ENCODE measurements at places on chromosomes 13 and 19.
A peak's percentile ranks its signal among the peaks of the same experiment; 100 is the strongest.

DNA sequence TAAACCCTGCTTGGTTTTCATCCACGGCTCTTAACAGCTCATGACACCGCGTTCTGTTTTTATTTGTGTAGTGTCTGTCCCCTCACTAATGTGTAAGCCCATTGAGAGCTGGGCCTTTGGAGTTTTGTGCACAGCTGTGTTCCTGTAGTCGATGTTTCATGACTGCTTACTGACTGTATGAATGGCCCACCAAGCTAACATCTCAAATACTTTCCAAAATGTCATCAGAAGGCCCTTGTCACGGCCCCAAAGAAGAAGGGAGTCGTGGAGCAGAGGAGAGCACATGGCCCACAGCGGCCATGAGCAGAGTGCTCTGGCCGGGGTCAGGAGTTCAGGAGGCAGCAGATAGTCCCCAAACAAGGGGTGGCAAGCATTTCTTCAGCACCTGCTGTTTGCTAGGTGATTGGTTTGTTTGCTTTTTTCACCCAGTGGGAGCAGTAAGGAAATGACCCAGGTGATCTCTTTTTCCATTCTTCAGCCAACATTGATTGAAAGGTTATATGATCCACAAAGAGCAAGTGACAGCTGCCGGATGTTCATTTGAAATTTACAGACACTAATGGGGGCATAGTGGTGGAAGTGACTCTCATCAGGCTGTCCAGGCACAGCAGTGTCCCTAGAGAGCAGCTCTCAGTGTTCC, 315.2 kb downstream of the ATP8A2 start:
- DNase-seq, result no peak

DNA sequence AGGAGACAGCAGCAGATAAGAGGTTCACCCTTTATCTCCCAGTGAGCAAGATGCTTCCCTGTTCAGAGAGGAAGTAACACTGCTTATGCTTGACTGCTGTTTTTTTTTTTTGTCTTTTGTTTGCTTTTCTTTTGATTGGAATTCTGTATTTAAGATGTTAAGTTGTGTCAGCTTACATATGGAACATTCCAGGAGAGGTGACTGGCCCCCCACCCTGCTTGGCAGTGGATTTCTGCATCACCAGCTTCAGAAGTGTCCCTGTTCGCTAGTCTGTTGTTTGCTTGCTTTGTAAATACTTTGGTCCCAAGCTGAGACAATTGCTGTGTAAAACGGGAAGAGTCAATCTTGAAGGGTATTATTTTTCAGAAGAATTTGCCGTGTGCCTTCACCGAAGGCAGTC, 43.0 kb downstream of the IFT88 start:
- DNase-seq, result no peak

DNA sequence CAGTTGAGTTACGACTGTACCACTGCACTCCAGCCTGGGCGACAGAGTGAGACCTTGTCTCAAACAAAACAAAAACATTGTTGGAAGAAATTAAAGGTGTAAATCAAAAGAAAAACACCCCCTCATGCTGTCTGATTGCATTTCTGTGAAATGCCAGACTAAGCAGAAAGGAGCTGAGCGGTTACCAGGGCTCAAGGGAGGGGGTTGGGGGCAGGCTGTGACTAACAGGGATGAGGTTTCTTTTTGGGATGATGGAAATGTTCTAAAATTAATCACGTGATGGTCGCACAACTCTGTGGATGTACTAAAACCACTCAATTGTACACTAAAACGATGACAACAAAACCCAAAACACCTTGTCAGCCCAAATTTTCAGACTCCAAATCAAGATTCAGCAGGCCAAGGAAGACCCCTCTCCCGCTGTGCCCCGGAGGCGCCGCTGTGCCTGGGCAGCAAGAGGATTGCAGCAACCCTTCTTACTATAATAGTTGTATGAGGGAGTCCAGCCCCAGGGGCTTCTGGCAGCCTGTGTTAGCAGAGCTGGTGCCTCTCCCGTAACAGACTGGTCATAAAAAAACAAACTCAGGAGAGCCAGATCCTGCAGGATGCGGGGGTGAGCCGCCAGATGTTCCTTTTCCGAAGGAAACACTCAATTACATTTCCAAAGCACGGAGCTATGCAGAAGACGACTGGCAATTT, 20.9 kb downstream of the CAPS start:
- no peak for DNase-seq

- no peak for DNase-seq
These were observed 94.3 kb downstream of the MBNL2 start for GRCh38 chr13:97316390-97316789.

GRCh38 chr19:49359851-49360820, 2.1 kb downstream of the TEAD2 start:
- no peak for DNase-seq

DNA sequence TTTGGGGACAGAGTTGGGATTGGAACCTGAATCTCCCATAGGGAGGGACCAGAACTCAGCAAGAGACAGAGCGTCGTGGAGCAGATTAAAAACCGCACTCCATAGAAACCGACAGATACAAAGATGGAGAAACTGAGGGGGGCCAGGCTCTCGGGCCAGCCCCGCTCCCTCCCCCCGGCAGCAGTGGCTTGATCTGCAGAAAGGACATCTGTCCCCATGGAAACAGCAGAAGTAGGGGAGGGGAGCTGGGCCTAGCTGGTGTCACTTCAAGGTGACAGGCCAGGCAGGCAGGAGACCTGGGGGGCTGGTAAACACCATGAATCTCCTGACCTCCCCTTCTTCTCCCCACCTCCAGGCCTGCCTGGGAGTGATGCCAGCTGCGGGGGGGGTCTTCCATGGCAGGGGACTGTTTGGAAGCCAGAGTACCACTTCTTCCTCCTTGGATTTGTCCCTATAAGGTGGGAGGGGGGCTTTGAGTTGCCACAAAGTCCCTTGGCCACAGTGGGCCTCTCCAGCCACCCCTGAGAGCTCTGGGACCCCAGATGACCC, 10.9 kb downstream of the TMIGD2 start:
- DNase-seq, result no peak

GRCh38 chr19:55247621-55248099, 11.2 kb downstream of the PPP6R1 start:
- no peak for DNase-seq

- DNase-seq, result no peak
These were observed 2.5 kb downstream of the FTL start for GRCh38 chr19:48967346-48968178.

DNA sequence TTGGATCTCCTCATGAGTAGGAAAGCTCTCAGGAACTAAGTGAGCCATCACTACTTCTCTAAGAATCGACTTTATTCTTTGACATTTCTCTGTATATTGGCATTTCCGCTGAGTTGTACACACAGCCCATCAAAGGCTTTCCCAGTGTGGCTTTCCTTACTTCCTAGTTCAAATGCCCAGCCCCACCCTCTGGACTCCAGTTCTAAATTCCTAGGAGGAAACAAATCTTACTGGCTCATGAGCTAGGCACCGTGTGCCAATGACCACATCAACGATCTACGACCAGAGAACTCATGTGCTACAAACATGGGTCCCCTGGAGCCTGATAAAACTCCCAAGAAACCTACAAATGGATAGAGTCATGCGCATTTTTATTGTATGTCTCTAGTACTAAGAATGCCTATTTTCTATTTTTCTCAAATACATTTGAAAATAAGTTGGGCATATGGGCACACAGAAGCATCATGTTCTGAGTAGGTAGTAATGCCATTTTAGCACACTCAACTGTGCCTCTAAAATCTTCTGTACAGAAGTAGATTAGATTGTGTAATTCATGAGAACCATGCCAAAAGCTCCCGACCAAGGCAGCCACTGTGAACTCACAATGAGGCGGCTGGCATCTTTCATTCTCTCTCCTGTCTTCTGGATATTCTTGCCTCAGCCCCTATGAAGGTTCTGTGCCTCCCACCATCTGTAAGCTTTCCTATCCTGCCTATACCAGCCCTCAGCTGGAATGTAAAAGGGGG, 10.5 kb upstream of the RAP2A start:
- DNase-seq, result no peak

DNA sequence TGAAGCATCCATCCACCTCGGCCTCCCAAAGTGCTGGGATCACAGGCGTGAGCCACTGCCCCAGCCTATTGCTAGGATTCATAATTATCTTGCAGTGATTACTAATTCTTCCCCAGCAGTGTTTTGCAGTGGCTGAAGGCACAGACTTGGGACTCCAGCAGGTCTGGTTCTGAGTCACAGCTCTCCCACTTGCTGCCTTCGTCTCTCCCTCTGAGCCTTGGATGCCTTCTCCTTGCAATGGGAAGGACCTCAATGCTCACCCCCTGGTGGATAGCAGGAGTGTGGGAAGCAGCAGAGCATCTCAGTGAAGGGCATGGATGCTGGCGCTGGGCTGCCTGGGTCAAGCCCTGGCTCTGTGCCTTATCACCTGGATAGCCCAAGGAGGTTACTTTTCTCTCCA, 37.6 kb upstream of the SHKBP1 start:
- DNase-seq, result no peak

GRCh38 chr19:5293612-5294378, 46.8 kb downstream of the PTPRS start:
- no peak for DNase-seq

DNA sequence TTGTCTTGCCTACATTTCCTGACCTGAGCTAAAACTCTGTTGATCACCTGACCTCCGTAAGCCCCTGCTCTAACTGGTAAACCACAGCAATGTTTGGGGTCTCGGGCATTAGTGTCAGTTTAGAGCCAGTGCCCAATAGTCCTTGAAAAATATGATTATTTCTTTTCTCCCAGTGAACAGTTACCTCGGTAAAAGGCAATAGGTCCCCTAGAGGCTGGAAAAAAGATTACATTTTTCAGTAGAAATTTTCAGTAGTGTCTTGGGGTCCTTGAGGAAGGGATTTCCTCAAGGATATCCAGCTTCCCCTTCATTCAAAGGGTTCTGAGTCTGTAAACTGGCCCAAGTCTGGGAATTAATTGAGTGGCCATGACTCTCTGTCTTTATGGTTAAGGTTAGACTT, 177.5 kb downstream of the SLC7A1 start:
- DNase-seq, result no peak

DNA sequence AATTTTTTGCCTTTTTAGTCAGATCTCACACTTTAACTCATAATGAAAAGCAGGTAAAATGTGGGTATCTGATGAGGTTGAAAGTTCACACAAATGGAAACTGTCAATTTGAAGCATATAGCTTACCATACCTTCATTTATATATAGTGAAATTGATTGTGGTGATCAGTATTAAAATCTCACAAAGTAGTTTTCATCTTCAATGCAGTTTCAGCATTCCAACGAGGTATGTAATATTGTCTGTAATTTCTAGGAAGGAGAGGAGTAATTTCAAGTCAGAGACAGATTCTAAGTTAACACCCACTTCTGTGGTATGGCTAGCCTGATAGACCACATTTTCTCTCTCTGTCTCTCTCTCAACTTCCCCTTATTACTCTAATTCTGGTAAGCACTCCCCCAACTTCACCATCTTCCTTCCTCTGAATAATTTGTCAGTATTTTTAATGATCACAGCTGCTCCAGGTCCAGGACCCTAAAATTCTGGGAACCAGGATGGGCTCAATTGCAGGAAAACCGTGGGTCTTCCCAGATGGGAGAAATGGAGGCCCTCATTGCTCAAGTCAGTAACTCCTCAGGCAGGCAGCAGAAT, 455.7 kb downstream of the FGF9 start:
- DNase-seq, result no peak

DNA sequence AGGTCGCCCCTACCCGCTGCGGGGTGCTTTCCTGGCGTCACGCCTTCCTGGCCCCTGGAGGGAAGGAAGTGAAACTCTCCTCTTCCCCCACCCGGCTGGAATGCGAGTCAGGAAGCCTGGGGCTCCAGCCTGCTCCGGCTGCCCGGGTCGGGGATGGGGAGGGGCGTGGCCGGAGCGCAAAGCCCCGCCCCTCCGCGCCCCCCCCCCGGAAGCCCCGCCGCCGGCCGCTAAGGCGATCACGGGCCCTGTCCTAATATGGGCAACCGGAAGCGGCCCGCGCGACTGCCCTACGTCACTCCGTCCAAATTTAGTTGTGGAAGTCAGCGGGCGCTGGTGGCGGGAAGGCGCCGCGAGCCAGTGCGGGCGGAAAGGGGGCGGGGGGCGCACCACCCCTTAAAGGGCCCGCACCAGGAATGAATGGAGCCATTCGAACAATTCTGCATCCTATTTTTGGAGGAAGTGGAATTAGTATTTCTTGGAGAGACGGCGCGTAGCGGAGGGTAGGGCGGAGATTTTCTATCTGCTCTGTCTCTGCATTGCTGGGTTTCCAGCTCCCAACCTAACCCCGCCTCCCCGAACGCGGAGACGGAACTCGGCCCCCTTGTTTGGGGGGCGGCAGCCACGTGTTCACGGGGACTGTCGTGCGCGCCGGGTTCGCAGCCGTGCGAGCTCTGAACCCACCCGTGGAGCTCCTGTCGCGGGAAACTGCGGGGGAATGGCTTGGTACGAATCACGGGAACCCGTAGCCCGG, 1.6 kb downstream of the IER2 start:
- peak; percentile 94 for DNase-seq

DNA sequence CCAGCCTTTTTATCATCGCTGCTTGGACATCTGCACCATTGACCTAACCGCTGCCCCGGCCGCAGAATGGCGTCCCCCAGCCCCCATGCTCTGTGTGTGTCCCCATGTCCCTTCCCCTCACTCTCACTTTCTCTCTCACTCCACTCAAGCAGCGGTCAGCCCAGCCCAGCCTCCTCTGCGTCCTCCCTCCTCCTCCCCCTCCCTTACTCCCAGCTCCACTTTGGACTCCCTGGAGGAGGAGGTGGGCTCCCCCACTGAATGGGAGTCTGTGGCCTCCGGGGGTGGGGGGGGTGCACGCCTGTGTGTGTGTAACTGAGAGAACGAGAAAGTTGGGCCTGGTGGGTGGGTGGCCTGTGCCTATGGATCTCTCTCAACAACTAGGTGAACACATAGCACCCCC, 2.2 kb downstream of the MAP2K7 start:
- DNase-seq, result no peak

DNA sequence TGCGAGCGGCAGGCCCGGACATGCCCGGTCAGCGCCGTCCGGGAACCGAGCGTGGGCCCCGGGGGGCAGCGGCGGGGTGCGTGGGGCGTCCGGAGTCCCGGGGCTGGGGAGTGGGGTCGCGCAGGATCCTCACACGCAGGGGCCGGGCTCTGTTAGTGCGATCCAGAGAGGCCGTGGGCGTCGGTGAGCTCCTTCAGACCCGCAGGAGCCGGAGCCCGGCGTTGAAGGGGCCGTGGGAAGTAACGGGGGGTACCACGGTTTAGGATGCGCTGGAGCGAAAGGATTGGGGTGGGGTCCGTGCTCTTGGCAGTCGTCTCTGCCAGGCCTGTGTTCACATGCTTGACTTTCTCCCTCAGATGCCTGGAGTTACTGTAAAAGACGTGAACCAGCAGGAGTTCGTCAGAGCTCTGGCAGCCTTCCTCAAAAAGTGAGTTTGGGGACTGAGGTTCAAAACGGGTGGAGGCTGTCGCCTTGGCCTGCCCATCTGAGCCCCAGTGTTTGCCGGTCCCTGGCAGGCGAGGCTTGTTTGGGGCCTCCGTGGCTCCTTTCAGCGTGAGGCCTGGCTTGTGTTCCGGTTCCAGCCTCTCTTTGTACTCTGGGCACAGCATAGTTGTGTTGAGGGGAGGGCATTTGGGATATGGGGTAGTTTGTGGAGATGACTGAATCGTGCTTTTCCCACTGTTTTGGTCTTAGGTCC, 512 bp downstream of the RPS19 start:
- no peak for DNase-seq

Measured in T-helper 22 cell (primary cell).